Stimulated activated CD8-positive, alpha-beta memory T cell treated with anti-CD3 and anti-CD28 coated beads, Interleukin-2, amount 100 ng/mL, for 1 hour (primary cell): ENCODE measurements at places on chromosomes 16 and 17.

GRCh38 chr17:33285413-33285812 is 7.7 kb downstream of the ASIC2 start:
- DNase-seq, result no peak

GRCh38 chr17:10169290-10169689 is 29.1 kb downstream of the GAS7 start:
- DNase-seq, result no peak

- no peak for DNase-seq
Observed at GRCh38 chr16:55367301-55367811, 43.4 kb downstream of the IRX6 start.

DNA sequence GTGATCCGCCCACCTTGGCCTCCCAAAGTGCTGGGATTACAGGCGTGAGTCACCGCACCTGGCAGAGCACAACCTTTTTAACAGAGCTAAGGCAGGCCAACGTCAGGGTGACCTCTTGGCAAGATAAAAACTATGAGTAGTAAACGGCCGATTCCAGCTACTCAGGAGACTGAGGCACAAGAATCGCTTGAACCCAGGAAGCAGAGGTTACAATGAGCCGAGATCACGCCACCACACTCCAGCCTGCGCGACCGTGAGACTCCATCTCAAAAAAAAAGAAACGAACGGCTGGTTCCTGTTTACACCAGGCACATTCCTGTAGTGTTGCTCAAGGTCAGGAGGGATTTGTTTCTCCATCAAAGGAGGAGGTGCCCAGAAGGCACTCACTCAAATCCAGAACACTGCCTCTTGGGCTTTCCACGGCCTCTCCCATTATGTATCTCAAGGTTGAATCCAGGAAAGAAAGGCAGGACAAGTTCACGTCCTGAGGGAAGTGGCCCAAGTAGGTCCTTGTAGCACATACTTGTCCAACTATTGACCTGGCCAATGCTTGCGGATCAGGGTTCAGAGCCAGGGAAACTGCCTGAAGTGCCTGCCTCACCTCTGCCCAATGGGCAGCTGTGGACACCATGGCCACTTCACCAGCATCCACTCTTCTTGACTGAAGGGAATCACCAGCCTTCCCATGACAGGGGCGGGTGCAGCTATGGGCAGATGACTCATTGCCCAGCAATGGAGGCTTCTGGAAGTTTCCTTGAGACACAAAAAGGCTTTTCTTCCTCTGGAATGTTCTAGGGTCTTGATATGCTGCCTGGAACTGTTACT is 13.5 kb downstream of the KNOP1 start:
- DNase-seq, result no peak

DNA sequence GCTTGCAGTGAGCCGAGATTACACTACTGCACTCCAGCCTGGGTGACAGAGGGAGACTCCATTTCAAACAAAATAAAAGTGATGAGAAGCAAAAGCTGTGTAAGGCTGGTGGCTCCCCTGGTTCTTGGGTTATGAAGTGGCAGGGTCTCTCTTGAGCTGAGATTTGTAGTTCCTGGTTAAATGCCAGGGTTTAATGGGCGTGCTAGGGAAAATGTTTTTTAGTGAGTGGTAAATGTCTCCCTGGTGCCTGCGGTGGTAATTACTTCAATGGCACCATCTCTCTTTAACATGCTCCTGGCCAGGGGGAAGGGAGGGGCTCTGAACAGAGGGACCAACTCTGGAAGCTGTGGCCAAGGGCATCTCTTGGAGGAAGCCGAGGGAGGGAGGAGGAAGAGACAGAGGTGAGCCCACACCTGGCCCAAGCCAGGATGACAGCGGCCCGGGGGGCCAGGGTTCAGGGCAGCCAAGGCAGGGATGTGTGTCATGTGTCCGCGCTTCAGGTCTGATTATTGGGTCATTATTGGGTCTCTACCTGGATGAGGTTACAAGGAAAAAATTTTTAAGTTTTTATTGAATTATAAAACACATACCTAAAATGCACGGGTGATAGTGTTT is 17.8 kb upstream of the RPL38 start:
- DNase-seq, result no peak

DNA sequence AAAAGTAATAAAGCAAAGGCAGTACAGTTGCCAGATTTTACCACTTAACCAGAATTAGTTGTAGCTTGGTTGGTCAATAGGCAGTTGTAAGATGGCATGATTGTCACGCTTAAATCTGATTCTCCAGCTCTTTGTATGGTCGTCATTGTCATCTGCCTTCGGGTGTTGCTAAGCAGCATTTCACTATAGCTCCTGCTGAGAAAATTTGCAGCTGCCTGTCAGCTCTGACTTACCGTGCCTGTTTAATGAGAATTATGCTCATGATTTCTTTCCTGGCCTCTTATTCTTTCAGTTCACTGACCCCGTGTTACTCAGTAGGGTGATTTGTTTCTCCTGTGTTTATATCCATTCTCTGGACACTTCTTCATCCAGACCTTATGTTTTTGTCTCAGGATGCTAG is 66.7 kb downstream of the TANGO6 start:
- DNase-seq, result no peak

- DNase-seq, result no peak
Observed at GRCh38 chr17:59366040-59366757, 34.7 kb downstream of the YPEL2 start.

DNA sequence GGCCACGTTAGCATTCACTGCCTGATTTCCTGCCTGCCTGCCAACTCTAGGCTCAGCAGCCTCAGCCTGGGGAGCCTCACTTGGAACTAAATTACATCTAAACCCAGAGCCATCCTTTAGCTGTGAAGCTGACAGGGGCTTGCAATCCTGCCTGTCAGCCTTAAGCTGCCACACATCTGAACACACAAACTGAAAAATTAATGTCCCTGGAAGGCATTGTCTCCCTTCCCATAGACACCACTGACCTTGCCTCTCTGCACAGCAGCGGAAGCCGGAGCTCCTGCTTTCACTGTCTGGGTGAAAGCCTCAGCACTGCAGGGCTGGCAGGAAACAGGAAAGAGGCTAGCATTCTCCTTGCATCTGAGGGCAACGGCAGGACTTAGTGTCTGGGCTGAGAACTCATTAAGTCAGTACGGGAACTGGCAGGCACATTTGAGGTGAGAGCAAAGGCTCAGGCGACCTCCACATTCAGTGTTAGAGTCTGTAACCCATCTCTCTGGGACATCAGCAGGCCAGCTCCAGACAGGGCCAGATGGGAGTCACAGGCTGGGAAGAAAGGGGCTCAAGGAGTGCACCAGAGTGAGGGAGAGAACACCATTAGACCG is 452.4 kb upstream of the C16orf82 start:
- DNase-seq, result no peak

DNA sequence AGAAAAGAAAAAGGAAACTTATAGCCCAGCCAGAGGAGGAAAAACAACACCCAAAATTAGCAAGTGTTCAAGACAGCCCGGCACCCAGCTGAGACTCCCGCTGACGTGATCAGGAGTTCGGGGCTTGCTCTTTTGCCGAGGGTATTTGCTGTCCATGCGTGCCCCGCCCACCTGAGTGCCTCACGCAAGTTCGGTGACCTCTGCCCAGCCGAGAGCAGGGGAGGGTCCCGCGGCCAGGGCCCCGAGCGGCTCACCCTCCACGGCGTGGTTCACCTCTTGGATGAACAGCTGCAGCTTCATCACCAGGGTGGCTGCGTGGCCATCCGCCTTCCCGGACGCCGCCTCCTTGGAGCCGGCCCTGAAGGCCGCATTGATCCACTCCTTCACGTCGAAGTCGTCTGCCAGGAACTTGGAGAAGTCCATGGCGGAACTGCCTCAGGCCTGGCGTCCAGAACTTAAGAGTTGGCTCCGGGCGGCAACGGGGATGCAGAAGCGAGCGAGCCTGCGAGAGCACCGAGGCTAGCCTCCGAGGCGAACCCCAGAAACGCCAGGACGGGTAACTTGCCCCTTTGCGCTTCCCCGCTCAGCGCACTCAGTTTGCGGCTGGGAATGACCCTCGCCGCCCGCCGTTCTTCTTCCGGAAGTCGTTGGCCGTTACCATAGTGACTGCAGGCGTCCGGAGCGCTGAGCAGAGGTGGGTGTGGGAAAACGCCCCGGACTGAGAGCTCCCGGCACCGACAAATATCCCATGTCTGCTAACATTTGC is at the start of gene COG7:
COG7 (minus strand) TSS at position 618 of the 766 bp plus-strand sequence; CDS start at position 423, 195 bp downstream.
- peak; percentile 65 for DNase-seq

DNA sequence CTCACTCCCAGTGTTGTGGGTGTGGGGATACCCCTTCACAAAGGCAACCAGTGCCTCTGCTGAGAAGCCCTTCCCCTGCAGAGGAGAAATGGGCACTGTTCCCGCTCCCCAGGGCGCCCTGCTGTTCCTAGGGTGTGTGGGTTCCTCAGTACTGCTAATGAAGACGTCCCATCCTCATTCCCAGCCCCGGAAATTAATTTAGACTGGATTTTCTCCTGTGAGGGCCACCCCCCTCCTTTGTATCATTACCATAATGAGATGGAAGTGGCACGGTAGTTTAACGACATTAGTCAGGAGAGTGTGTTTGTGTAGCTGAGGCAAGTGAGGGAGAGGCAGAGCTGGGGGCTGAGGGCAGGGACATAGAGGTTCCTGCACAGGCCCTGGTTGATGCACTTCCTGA is 53.2 kb downstream of the PIPOX start:
- no peak for DNase-seq

- no peak for DNase-seq
Observed at GRCh38 chr17:1050246-1050995, 53.5 kb downstream of the TIMM22 start.

- DNase-seq, result no peak
Observed at GRCh38 chr17:9611557-9611956, 33.8 kb upstream of the USP43 start.

GRCh38 chr16:24051125-24051524 is 205.0 kb upstream of the CACNG3 start:
- DNase-seq, result no peak

GRCh38 chr17:9072696-9073339 is 51.5 kb downstream of the NTN1 start:
- DNase-seq, result no peak

DNA sequence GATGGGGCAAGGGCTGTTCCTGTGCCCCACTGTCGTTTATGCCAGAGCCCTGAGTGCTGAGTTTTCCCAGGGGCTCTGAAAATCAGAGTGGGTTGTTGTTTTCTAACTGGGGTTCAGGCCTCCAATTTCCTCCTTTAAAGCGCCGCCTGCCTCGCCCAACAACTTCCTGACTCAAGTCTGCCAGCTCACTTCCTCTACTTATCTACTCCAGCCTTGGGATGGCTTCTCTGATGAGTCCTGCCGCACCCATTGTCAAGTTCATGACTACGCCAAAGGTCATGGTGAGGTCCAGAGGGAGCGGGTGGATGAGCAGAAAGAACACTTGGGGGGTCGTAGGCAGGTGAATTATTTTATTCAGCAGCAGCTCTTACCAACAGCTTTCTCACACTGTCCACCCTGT is 104.7 kb downstream of the UTP18 start:
- DNase-seq, result no peak

GRCh38 chr17:80706463-80706867 is 161.8 kb downstream of the RPTOR start:
- no peak for DNase-seq

GRCh38 chr17:36540696-36541095 is 4.0 kb upstream of the GGNBP2 start:
- DNase-seq, result no peak

- no peak for DNase-seq
Observed at GRCh38 chr17:66466840-66467367, 164.5 kb downstream of the PRKCA start.

GRCh38 chr16:17348042-17348783 is 122.5 kb downstream of the XYLT1 start:
- no peak for DNase-seq

- DNase-seq, result no peak
Observed at GRCh38 chr17:1110862-1111598, 68.8 kb downstream of the ABR start.

DNA sequence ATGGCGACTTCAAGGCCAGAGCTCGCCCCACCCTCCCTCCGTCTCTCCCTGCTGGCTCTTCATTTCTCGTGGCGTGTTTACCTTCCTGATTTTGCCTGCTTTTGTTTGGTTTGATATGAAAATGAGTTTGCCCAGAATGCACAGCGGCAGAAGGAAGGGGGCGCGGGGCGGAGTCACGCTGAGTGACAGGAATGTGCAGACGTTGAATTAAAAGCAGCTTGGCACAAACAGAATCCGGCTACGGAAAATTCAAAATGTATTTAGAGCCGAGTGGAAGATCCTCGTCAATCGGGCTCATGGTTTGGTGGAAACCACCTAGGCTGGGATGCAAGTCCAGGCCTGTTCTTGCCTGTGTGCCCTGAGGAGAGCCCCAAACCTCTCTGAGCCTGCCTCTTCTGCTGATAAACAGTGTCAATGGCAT is 102.7 kb downstream of the SDK2 start:
- DNase-seq, result no peak

DNA sequence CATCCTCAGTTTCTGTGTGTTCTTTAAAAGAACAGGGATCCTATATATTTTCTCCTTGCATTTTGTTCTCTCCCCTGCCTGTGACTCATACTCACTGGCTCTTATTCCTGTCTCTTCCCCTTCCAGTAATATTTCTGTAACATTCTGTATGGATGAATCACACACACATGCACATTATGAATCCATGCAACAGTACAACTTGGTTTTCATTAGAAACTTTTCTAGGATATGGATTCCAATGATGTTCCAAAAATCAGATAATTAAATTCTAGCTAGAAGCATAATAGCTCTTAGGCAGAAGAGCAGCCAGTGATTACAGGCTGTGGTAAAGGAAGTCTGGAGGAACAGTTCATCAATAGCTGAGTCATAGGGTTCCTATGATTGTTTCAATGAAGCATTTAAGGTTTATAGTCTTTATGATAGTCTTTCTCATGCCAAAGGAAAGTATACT is 119.6 kb upstream of the PMFBP1 start:
- no peak for DNase-seq

GRCh38 chr16:88078111-88078775 is 127.0 kb downstream of the BANP start:
- no peak for DNase-seq

DNA sequence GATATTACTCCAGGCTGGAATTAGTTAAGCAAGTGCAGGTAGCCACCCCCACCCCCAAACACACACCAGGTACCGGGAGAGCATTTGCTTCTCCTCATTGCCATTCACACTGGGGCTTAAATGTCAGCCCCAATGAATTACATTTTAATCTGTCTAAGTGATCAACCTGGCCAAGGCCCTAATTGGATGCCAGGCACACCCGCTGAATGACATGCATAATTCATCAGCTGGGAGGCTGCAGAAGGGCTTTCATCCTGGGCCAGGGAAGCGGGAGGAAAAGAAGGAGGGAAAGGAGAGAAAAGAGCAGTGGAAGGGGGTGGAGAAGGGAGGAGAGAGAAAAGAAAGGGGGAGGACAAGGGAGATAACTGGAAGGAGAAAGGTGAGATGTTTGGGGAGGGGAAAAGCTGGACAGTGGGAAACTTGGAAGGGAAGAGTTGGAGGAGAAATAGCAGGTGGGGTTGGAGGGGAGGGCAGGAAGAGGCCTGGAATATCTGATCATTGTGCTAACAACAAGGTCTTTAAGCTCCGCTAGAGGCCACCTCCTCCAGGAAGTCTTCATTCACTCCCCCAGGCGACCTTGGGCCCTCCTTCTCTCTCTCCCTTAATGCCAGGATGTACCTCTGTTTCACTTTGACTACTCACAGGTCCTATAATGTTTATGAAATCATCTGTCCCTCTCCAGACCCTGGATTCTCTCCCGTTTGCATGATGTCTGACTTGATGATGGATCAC is 40.1 kb upstream of the CES5A start:
- DNase-seq, result no peak
